Amniotic stem cell (primary cell): ENCODE measurements at places on chromosomes 4 and X.

- DNase-seq = no peak
Measured at GRCh38 chrX:100625985-100626491, 10.6 kb downstream of the TSPAN6 start.

DNA sequence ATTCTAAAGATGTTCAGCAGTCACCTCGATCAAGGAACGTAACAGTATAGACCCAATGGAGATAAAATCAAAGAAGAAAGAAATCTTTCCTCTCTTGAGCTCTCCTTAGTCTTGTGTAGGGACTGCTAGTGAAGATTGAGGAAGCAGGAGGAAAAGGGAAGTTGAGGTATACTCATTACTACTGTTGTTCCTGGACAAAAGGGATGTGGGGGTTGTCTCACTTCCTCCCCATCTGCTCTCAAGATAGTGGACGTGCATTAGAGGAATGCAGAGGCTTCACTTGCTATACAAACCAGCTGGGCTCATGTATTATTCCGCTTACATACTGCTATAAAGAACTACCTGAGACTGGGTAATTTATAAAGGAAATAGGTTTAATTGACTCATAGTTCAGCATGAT lies 208.9 kb upstream of the ARHGEF9 start:
- no peak for DNase-seq

- no peak for DNase-seq
Measured at GRCh38 chrX:10722851-10723250, 102.5 kb upstream of the MID1 start.

DNA sequence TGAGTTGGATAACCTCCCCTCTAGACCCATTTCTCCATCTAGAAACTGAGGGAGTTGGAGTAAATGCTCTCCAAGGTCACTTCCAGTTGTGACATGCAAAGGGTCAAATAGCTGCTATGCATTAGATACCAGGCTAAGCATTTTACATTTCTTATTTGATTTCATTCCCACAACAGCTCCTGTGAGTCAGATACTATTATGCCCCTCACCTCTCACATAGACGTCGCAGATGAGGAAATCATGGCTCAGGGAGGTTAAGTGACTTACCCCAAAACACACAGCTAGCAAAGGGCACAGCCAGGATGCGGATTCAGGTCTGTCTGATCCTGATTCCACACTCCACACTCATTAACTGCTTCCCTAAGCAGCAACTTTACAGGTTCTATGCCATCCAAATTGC lies 57.7 kb downstream of the PRPS1 start:
- no peak for DNase-seq

GRCh38 chr4:21451032-21451431 lies 497.5 kb downstream of the KCNIP4 start:
- DNase-seq = no peak

DNA sequence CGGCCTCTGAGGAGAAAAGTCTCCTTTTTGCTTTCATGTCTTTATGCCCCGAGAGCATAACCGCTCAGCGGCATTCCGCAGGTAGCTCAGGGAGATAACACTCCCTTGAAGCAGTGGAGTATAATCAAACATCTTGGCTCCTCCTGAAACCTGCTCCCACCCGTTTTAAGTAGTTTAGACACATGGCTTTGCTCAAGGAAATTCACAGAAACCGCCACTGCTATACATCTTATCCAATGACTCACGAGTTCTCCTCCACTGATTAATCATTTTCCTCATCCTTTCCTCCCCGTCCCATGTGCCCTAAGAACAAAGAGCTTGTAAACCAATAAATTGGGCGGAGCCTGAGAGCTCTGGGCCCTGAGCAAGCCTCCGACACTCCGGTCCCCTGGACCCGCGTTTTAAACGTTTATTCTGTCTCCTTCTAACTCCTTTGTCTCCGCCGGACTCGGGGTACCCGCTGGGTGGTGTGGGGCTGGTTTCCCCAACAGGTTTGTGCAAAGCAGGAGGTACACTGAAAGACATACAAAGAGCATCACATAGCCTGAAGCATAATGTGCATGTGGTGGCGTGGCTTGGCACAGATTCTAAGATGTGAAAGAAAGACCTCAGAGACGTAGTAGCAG lies 401.2 kb downstream of the TLL1 start:
- DNase-seq = no peak

DNA sequence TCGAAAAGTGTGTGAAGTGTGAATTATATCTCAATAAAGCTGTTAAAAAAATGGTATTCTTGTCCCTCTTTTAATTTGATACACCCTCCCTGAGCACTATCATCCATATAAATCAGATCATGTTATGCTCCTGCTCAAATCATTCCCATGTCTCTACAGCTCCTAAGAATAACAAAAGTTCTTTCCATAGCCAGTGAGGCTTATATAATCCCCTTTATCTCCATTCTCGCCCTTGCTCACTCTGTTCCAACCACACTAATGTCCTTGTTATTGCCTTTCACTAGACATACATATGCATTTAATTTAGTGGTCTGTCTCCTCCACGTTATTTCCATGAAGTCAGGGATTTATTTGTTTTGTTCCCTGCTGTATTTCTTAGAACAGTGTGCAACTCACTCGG lies 10.5 kb downstream of the ZGRF1 start:
- DNase-seq = no peak

GRCh38 chr4:141676087-141676670 lies 39.8 kb downstream of the IL15 start:
- no peak for DNase-seq

DNA sequence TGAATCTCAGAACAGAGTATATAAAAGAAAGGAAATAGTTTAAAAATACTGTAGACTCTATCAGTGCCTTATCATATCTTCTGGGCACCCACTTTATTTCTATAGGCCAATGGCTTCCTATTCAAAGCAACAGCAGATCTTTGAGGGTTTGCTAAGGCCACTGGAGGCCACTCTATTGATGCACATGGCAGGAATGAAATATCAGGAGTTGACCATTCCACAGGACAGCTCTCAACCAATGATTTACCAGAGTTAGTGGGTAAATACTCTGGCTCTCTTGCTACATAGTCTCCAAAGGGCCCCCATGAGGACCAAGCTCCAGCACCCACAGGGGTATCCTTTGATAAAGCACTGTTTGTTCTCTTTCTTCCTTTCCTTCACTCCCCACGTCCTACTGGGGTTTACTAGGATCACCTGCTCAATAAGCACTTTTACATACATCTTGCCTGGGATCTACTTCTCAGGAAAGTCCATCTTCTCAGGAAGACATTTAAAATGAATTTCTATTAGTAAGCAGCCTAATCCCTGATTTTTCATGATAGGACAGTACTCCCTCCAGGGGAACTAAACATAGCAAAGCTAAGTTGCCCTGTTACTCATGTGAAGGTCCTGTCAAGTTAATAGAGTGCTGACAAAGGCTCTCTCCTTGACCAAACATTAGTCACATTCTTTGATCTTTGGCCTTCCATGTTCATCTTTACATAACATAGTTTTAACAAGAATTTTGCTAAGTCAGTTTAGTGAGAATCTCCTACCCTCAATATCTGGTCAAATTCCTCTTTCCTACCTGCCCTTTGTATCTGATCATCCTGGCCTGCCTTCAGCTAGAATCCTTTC lies 459.7 kb downstream of the GRXCR1 start:
- DNase-seq = no peak

DNA sequence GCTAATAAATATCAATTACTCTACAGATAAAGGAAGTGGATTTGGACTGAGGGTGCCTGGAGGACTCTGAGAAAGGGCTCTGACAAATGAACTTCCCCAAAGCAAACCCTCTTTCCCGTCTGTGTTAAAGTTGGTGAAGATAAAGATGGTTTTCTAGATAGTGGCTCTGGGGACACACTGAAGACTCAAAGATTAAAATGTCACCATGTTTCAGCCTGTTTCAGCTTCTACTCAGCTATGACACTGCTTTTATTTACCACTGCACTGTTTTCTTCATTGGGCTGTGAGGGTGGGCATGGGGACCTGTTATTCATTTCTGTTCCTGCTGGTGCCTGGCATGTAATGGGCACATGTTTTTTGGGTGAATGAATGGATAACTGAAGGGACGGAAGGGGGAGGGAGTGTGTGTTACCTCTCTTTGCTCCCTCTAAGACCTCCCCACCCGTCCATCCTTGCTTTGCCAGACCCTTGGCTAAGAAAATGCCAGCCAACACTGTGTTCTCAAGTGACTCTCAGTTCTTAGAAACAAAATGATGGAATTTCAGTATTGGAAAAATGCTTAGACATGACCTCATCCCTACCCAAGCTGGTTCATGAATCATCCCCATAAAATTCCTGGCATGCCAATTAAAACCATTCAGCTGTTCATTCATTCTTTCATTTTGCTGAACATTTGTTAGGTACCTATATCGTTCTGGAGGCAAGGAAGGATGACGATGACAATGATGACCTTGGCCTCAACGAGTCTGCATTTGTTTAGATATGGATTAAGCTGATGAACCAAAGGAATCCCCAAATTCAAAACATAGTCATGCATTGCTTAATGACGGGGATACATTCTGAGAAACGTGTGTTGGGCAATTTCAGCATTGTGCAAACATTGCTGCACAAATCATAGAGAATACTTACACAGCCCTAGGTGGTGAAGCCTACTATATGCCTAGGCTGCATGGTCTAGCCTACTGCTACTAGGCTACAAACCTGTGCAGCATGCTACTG lies 13.4 kb upstream of the STK32B start:
- DNase-seq = peak; percentile 94

- DNase-seq = no peak
Measured at GRCh38 chrX:19760345-19760744, 127.1 kb downstream of the SH3KBP1 start.

DNA sequence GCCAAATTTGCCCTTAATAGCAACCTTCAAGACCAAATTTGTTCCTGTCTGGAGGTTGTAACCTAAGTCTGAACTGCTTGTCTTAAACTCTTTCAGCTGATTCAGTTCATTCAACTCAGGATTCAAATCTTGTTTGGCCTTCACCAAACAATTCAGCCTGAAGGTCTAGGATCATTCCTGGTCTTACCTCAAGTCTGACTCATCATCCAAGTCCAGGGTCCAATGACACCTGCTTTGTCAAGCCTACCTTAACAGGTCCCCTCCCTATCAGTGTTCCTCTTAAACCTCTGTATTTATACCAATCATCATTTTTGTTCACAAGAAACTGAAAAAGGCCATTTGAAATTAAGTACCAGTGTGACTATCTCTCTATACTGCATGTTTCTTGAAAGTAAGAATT lies 237.8 kb downstream of the PPP1R2C start:
- DNase-seq = no peak

DNA sequence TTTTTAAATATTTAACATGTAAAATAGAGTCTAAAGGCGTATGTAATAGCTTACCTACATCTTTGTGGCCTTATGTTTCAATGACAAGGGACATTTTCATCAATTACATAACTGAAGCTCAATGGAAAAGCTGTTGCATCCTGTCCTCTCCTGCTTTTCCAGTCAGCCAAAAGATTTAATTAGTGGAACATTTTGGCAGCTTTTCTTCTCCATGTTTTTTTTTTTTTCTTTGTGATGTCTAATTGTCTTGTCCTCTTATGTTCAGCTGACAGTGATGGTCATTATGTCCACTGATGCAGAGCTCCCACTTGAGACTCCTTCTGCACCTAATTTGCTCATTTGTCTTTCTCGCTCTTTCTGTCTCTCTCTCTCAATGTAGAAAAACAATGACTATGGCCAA lies 422.2 kb downstream of the GABRG1 start:
- no peak for DNase-seq

DNA sequence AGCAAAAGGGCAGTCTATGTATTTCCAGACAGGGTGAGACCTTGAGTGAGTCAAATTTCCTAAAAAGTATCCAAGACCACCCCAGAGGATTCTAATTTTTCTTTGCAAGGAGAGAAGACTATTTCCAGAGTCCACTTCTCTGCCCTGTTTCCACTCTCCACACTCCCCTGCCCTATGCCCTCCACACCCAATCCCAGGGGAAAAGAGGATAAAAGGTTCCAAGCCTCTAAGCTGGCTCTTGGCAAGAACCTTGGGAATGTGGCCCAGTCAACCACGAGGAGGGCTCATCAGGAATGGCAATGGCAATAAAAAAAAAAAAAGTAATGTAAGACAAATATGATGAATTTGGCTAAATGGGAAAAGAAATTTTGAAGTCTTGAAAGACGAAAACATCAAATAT lies 65.9 kb downstream of the SRPX start:
- DNase-seq = no peak

DNA sequence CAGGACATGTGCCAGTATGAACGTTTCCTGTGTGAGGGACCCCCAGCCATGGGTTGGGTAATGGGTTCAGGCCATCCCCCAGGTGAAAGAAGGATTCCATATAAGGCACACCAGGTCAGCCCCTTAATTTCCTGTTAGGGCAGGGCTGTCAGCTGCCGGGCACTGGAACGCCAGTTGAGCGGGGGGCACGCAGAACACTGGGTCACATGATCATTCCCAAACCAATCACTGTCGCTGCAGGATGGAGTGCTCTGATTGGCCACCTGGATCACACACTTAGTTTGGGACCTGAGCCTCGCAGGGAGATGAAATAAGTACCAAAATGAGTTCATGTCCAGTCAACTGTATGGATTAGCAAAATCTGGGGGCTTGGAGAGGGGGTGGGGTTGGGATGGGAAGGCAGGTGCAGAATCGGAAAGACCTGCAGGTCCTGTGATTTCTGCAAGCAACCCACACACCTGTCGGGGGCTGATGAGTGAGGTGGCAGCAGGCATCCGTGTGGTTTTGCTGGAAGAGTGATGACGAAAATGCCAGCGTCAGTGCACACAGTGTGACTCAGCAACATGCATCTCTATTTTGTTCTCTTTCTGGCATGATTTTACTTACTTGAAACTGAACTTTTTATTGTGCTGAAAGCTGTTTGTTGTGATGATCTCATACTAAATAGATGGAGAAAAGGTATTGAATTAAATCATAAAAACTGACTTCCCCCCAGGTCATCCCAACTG lies 32.2 kb downstream of the RNF212 start:
- no peak for DNase-seq

GRCh38 chr4:13872955-13873354 lies 245.4 kb upstream of the BOD1L1 start:
- DNase-seq = no peak

DNA sequence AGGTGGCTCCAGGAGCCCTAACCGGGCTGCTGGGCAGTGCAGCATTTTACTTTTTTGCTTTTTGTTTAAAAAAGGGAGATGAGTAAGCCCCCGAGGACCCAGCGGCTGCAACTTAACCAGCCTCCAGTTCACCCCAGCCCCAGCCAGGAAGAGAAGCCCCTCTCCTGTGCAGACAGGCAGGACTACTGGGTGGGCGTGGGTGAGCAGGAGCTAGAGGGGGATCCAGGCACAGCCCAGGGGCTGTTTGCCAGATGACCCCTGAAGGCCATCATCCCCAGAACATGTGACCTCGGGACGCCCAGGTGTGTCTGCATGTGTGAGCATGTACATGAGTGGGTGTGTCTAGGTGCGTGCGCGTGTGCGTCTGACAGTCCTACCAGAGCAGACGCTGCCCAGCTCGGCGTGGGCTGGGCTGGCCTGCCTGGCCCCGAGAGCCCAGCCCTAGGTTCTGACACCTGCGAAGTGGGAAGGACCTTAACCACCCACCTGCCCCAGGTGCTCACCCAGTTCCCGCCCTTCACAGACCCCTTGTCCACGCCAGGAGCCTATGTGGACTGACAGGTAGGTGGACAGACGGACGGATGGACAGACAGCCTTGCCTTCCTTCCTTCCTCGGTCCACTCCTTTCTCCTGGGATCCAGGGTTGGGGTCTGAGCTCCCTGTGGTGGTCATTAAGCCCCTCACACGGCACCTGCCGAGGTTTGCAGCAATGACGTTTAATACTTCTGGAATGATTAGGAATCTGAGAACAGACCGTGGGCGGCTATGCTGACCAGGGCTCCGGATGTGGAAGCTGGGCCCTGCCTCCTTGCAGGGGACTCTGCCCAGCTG lies 7.8 kb upstream of the HAUS3 start:
- no peak for DNase-seq
